ENCODE measurements at places on chromosomes 12 and 14.

DNA sequence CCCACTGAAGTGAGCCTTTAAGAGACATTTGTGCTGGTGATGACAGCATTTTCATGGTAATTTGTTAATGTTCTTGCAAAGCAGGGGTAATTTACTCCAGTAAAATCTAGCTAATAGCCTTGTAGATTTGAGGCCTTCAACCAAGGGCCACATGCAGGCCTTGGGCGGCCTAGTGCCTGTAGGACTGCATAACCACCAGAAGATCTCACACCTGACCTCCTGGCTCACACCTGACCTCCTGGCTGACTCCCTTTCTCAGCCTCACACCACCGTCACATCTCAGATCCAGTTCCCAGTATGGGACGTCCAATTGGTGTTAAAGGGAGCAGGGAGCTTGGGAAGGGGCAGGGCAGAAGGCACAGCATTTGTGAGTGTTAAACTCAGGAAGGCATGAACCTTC lies 26.9 kb downstream of the C12orf42 start:
- DNase-seq: no peak

DNA sequence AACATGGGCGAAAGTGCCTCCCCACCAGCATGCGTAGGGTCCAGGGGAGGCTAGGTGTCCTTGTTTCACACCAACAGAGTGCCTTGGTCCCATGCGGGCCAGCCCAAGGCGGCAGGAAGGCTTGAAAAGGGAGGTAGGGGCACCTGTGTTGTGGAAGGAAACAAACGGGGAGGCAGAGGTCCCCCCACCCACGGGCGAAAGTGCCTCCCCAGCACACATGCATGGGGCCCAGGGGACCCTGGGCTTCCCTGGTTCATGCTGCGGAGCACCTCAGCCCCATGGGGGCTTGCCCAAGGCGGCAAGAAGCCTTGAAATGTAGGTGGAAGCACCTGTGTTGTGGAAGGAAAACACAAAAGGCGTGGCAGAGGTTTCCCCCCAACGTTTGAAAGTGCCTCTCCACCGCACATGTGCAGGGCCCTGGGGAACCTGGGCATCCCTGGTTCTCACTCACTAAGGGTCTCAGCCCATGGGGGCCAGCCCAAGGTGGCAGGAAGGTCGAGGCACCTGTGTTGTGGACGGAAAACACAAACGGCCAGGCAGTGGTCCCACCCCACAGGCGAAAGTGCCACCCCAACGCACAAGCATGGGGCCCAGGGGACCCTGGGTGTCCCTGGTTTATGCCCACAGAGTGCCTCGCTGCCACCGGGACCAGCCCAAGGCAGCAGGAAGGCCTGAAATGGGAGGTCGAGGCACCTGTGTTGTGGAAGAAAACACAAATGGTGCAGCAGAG lies 374.7 kb downstream of the ALG10 start:
- DNase-seq: no peak

DNA sequence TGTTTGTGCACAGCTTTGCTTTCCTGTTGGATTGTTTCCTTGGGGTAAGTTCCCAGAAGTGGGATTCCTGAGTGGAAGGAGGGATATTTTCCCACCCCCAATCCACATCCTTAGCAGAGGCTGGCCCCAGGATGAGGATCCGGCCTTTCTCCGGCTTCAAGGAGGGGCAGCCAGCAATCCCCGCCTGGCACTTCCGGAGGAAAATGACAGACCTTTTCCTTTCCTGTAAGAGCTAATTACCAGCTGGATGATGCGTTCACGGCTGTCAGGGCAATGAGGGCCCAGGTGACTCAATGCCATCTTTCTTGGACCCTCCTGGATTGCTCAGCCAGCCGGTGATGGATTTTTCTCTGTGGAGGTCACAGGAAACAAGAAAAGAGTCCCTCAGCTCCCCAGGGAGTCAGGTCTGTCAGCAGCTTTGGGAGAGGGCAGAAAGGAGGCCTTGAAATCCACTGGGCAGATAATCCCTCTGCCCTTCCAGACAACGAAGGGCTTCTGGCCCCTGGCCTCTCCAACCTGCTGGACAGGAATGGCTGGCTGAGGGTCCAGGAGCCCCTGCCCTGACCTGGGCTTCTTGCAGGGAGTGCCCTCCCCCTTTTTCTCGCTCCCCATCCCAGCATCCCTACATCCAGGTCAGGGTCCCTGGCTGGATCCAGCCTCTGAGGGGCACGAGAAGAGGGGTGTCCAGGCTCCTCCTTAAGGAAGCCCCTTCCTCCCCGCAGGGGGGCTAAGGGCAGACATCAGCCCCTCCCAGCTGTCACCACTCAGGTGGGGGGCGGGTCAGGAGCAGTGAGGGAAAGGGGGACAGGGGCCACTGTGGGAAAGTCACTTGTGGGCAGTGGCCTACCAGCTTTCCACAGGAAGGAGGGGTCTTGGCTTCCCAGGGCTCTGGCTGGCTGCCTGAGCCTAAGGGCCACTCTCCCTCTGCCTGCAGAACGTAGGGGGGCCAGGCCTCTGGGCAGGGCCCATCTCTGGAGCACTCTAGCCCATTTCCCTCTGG lies 16.1 kb upstream of the CCDC85C start:
- no peak for DNase-seq

GRCh38 chr12:105547786-105548185 lies 217.3 kb downstream of the C12orf75 start:
- DNase-seq: no peak
